Chondrocyte (in vitro differentiated cells): ENCODE measurements at places on chromosomes 7 and 10. TPM values are rescaled to one million over a fixed set of nuclear protein-coding genes. Genes with fewer than 3 reads are reported as not detected.

DNA sequence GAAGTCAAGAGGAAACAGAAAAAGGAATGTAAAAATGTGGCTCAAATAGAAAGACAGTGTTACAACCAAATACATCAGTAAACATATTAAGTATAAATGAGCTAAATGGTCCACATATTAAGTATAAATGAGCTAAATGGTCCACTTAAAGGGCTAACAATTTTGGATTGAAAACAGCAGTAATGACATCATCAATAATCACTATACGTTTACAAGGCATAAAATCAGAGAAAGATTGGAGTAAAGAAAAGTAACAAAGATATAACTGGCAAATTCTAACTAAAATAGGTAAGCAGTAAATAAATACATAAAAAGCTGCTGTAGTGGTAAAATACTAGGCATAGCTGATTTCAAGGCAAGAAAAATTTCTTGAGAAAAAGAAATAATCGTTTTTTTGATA is 1298.4 kb upstream of the CELF2 start:
- no peaks in the 10 kb centered on the region for H3K27me3 ChIP-seq
- H3K36me3 ChIP-seq: no peaks in the 10 kb centered on the region
- no peak for DNase-seq
- peaks cover 1% of the 10 kb centered on the region for H3K4me1 ChIP-seq
- H3K4me3 ChIP-seq: no peak overlapping the region

The INMT gene
- total RNA-seq: 5.6 to 73.2 TPM (median 70.1 TPM) in 3 replicates

- H3K27ac ChIP-seq: peak overlapping the region; percentile 73
- no peaks in the 10 kb centered on the region for H3K27me3 ChIP-seq
- DNase-seq: no peak
- H3K36me3 ChIP-seq: peaks cover 11% of the 10 kb centered on the region
These were observed 20.0 kb downstream of the GSDME start for GRCh38 chr7:24737281-24737680.

The MSS51 gene
- 1.4 to 3.4 TPM (median 2.1 TPM) in 3 replicates for total RNA-seq

The POU6F2 gene
- 0.36 to 1.8 TPM (median 0.40 TPM) in 3 replicates for total RNA-seq

DNA sequence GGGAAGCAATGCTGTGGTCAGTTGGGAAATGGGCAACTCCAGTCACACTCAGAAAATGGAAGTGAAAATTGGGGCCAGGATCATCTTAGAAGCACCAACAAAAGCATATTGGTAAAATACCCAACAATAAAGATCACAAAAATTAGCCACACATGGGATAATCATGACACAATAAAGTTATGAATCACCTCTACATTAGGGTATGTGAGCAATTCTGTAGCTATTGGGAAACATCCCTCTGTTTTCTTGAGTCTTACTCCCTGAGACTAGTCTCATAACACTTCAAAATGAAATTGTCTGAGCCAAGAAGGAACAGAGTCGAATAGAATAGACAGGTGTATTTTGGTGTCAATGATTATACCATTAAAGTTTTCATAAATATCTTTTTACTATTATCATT is 178.3 kb downstream of the DYNC1I1 start:
- H3K27me3 ChIP-seq: no peaks in the 10 kb centered on the region
- no peaks in the 10 kb centered on the region for H3K4me1 ChIP-seq
- no peak overlapping the region for H3K4me3 ChIP-seq
- H3K36me3 ChIP-seq: peaks cover 4% of the 10 kb centered on the region
- no peak overlapping the region for H3K27ac ChIP-seq
